Activated naive CD4-positive, alpha-beta T cell treated with anti-CD3 and anti-CD28 coated beads, Interleukin-2, amount 10 ng/mL, durations not matched to agents 7 days and 5 days (primary cell): ENCODE measurements at places on chromosomes 16 and 17.

GRCh38 chr16:57284209-57284951 lies at the start of gene PLLP:
PLLP (minus strand) TSS chr16:57284672; CDS start chr16:57284540, 132 bp downstream.
- no peak within 1 kb of the TSS for H3K27ac ChIP-seq
- peaks cover 26% of the 10 kb centered on the region for H3K4me1 ChIP-seq
- DNase-seq: peak; percentile 54
- H3K27me3 ChIP-seq: peaks cover 66% of the 10 kb centered on the region
- no peaks in the 10 kb centered on the region for H3K36me3 ChIP-seq

DNA sequence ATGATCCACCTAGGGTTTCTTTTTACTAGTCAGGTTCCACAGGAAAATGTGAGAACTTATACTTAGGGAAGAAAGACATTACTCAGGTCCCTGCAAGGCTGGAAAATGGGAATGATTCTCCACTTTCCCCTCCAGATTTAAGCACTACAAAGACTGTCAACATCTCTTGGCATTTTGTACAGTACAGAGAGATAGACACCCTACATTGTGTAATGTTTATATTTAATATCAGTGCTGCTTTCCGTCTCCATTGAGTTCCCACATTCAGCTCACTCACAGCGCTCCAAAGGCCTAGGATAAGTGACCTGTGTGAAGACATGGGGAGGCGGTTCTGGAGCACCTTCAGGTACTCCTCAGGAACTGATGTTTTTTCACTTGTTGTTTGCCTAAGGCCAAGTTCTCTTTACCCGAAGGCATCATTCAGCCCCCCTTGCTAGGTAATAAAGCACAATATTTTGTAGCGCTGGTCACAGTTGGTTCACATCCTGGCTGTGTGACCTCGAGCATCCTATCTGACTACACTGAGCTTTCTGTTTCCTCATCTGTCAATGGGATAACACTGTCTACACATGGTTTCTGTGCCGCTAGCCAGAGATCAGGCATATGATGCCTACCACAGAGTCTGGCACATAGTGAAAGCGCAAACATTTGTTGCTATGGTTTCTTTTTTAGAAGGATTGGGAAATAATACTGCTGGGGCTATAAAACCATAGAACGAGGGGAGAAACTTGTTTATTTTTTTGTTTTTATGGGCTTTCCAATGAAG lies 226.6 kb downstream of the ZFHX3 start:
- H3K27me3 ChIP-seq: no peaks in the 10 kb centered on the region
- no peaks in the 10 kb centered on the region for H3K4me1 ChIP-seq
- no peak overlapping the region for H3K27ac ChIP-seq
- no peak for DNase-seq
- H3K36me3 ChIP-seq: no peaks in the 10 kb centered on the region
- H3K4me3 ChIP-seq: no peak overlapping the region

GRCh38 chr17:67546578-67547527 lies 169.8 kb downstream of the PITPNC1 start:
- H3K4me3 ChIP-seq: no peak overlapping the region
- no peaks in the 10 kb centered on the region for H3K27me3 ChIP-seq
- no peak for DNase-seq
- peaks cover 11% of the 10 kb centered on the region for H3K36me3 ChIP-seq
- H3K27ac ChIP-seq: no peak overlapping the region
- H3K4me1 ChIP-seq: peaks cover 13% of the 10 kb centered on the region

DNA sequence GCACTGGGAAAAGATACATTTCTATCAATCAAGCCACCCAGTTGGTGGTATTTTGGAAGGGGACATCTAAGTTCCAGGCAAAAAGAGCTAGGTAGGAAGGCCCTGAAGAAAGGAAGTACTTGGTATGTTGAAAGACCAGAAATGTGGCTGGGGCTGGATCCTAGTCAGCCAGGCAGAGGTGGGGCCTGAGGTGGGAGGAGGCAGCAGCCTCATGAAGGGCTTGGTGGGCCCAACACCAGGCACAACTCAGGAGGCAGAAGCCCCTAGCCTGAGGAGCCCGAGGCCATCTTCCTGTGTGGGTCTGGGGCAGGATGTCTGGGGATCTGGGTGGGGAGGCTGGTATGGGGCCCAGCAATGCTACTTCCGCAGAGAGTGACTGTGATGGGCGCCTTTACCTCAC lies 105.9 kb downstream of the SALL1 start:
- no peaks in the 10 kb centered on the region for H3K36me3 ChIP-seq
- H3K4me1 ChIP-seq: no peaks in the 10 kb centered on the region
- H3K27me3 ChIP-seq: peaks cover 13% of the 10 kb centered on the region
- no peak overlapping the region for H3K27ac ChIP-seq
- H3K4me3 ChIP-seq: no peak overlapping the region

DNA sequence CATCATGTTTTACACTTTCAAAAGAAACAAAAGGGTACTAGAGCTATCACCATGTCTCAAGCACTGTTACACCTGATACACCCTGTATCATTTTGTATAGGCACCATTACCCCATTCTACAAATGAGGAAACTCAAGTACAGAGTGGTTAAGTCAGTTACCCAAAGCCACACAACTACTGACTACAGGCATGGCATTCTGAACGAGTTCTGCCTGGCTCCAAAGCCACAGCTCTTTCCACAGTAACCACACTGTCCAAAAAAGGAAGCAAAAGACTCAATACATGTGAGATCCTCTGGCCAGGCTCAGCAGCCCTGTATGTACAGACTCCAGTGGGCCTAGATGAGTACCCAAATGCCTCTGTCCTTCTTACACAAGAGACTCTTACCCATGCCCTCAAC lies 4.7 kb downstream of the DYNC1LI2 start:
- peak; percentile 31 for DNase-seq
- no peaks in the 10 kb centered on the region for H3K27me3 ChIP-seq
- peaks cover 42% of the 10 kb centered on the region for H3K36me3 ChIP-seq
- peak overlapping the region; percentile 49 for H3K27ac ChIP-seq
- no peak overlapping the region for H3K4me3 ChIP-seq

GRCh38 chr17:76157759-76158158 lies 16.7 kb upstream of the FOXJ1 start:
- H3K4me1 ChIP-seq: peaks cover 20% of the 10 kb centered on the region
- no peak for DNase-seq
- H3K27ac ChIP-seq: peak overlapping the region; percentile 47
- no peak overlapping the region for H3K4me3 ChIP-seq

DNA sequence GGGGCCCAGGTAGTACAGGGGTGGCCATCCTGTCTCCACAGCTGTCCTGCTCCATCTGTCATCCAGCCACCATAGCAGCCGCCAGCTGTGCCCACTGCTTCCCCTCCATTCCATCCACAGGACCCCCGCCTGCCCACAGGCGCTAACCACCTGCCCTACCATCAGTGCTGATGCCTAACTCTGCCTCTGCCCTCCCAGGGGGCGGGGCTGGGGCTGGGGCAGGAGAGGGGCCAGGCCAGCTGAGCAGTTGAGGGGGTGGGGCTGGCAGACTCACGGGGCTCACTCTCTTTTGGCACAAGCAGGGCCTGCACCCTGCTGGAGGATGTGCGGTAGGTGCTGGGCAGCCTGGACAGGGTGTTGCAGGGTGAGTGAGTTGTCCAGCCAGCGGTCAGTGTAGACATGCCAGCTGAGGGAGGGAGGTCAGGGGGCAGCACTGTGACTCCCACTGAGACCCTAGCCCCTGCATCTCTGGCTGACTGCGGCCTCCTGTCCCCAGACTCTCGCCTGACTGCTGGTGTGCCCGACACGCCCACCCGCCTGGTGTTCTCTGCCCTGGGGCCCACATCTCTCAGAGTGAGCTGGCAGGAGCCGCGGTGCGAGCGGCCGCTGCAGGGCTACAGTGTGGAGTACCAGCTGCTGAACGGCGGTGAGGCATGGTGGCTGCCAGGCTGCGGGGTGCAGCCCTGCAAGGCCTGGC lies 9.6 kb downstream of the GALK1 start:
- DNase-seq: no peak
- no peaks in the 10 kb centered on the region for H3K36me3 ChIP-seq
- H3K4me1 ChIP-seq: peaks cover 16% of the 10 kb centered on the region
- H3K27me3 ChIP-seq: peaks cover 22% of the 10 kb centered on the region
- no peak overlapping the region for H3K27ac ChIP-seq

DNA sequence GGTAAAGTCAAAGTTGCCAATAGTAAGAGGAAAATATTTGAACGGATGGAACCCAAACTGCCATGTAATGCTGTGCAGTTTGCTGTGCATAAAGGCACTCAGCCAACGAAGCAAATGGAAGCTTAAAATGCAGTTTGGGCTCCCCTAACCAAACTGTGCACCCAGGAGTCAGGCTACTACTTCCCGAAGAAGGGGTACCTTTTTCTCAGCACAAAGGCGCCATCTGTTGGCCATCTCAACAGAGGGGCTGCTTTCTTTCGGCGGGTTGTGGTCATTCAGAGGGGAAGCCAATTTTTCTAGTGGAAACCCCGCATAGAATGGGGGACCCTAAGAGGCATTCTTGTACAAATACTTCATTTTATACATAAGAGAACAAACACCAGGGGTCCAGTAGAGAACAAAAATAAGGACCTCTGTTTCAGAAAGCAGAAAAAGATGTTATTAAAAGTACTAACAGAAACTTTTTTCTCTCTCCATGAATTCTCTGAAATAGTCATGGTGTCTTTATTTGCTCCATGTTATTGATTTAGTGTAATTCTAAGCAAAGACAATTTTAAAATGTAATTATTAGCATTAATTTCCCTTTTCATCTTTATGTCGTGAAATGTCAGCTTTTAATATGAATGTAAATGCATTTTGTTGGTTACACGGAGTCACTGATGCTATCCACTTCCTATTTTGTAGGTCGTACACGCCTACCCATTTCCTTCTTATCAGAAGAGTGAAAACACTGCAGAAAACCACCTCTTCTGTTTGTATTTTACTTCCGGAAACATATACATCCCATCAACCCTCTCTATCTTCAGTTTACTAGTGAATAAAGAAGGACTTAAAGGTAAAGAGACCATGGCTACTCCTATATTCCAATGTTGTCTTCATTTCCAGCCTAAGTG lies 453.3 kb downstream of the KCNJ2 start:
- peaks cover 7% of the 10 kb centered on the region for H3K4me1 ChIP-seq
- no peak overlapping the region for H3K27ac ChIP-seq
- DNase-seq: peak; percentile 21
- no peak overlapping the region for H3K4me3 ChIP-seq

DNA sequence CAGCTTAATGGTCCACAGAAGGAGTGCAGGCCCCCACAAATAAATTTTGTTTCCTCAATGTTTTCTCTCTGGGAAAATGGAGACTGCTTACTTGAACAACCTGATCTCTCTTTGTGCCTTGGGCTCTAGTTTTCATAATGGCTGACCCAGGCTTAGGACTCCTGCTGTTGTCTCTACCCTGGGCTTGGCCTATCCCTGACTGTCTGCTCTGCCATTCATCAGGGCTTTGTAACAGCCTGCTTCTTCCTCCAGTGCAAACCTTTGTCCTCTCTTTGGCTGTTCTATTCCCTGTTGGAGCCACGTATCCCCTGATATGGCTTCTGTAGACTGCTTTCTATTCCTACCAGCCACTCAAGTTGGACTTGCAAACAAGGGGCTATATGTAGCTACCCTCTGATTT lies 139.8 kb downstream of the SHISA9 start:
- H3K4me1 ChIP-seq: no peaks in the 10 kb centered on the region
- no peaks in the 10 kb centered on the region for H3K27me3 ChIP-seq
- H3K36me3 ChIP-seq: no peaks in the 10 kb centered on the region
- DNase-seq: no peak

GRCh38 chr17:45986056-45986455 lies 13.0 kb upstream of the STH start:
- H3K27me3 ChIP-seq: peaks cover 22% of the 10 kb centered on the region
- no peak overlapping the region for H3K27ac ChIP-seq
- DNase-seq: no peak
- no peaks in the 10 kb centered on the region for H3K36me3 ChIP-seq
- no peak overlapping the region for H3K4me3 ChIP-seq

GRCh38 chr17:9386401-9386800 lies 189.2 kb downstream of the STX8 start:
- no peak overlapping the region for H3K27ac ChIP-seq
- no peak for DNase-seq
- H3K27me3 ChIP-seq: no peaks in the 10 kb centered on the region
- no peaks in the 10 kb centered on the region for H3K4me1 ChIP-seq
- H3K36me3 ChIP-seq: peaks cover 1% of the 10 kb centered on the region

GRCh38 chr16:88288303-88288702 lies 94.5 kb upstream of the ZNF469 start:
- no peaks in the 10 kb centered on the region for H3K27me3 ChIP-seq
- no peak for DNase-seq
- no peaks in the 10 kb centered on the region for H3K36me3 ChIP-seq
- no peaks in the 10 kb centered on the region for H3K4me1 ChIP-seq
- no peak overlapping the region for H3K4me3 ChIP-seq
- H3K27ac ChIP-seq: no peak overlapping the region

- no peak for DNase-seq
- H3K36me3 ChIP-seq: no peaks in the 10 kb centered on the region
- peaks cover 30% of the 10 kb centered on the region for H3K4me1 ChIP-seq
- peaks cover 20% of the 10 kb centered on the region for H3K27me3 ChIP-seq
Observed at GRCh38 chr17:82217530-82218204, 5.0 kb upstream of the CCDC57 start.

GRCh38 chr17:81961087-81961511 lies at the start of gene NOTUM:
NOTUM (minus strand) TSS chr17:81961187; CDS start chr17:81960909, 278 bp downstream.
- no peak for DNase-seq
- no peak within 1 kb of the TSS for H3K4me3 ChIP-seq
- H3K27ac ChIP-seq: no peak within 1 kb of the TSS

GRCh38 chr17:80520810-80521455 lies 23.7 kb upstream of the RPTOR start:
- peaks cover 52% of the 10 kb centered on the region for H3K27me3 ChIP-seq
- no peak overlapping the region for H3K4me3 ChIP-seq
- no peak overlapping the region for H3K27ac ChIP-seq
- H3K4me1 ChIP-seq: no peaks in the 10 kb centered on the region

GRCh38 chr16:71807905-71808592 lies 585 bp downstream of the AP1G1 start:
- DNase-seq: no peak
- peak overlapping the region; percentile 100 for H3K27ac ChIP-seq
- H3K36me3 ChIP-seq: peaks cover 12% of the 10 kb centered on the region
- peaks cover 8% of the 10 kb centered on the region for H3K27me3 ChIP-seq
- peak overlapping the region; percentile 94 for H3K4me3 ChIP-seq

GRCh38 chr17:32985050-32985756 lies 6.4 kb upstream of the SPACA3 start:
- no peak for DNase-seq
- no peak overlapping the region for H3K27ac ChIP-seq
- H3K4me3 ChIP-seq: no peak overlapping the region
- no peaks in the 10 kb centered on the region for H3K4me1 ChIP-seq
- H3K27me3 ChIP-seq: peaks cover 4% of the 10 kb centered on the region

GRCh38 chr16:74652249-74652648 lies 14.4 kb downstream of the RFWD3 start:
- H3K27ac ChIP-seq: no peak overlapping the region
- H3K4me3 ChIP-seq: no peak overlapping the region
- H3K36me3 ChIP-seq: peaks cover 56% of the 10 kb centered on the region

- peaks cover 67% of the 10 kb centered on the region for H3K4me1 ChIP-seq
- H3K36me3 ChIP-seq: peaks cover 5% of the 10 kb centered on the region
- peak overlapping the region; percentile 93 for H3K27ac ChIP-seq
- H3K4me3 ChIP-seq: peak overlapping the region; percentile 61
- peak; percentile 34 for DNase-seq
Observed at GRCh38 chr17:59330053-59330942, 1.2 kb upstream of the YPEL2 start.

GRCh38 chr17:73998653-73999645 lies 204.5 kb upstream of the RPL38 start:
- H3K4me3 ChIP-seq: no peak overlapping the region
- H3K27me3 ChIP-seq: peaks cover 34% of the 10 kb centered on the region
- H3K4me1 ChIP-seq: no peaks in the 10 kb centered on the region
- no peaks in the 10 kb centered on the region for H3K36me3 ChIP-seq
- H3K27ac ChIP-seq: no peak overlapping the region

GRCh38 chr16:20900299-20901067 lies at the start of the genes DCUN1D3 and LYRM1:
DCUN1D3 (minus strand) TSS chr16:20900358; CDS start chr16:20862538, 37,820 bp downstream.
LYRM1 (plus strand) TSS chr16:20900771; CDS start chr16:20915556, 14,785 bp downstream.
- peaks cover 73% of the 10 kb centered on the region for H3K4me1 ChIP-seq
- H3K4me3 ChIP-seq: peak within 1 kb of the TSS; percentile 84
- DNase-seq: peak; percentile 92
- no peaks in the 10 kb centered on the region for H3K27me3 ChIP-seq
